Activated T-cell treated with anti-CD3 and anti-CD28 coated beads, Interleukin-2, amount 50 U/mL, for 24 hours (primary cell): ENCODE measurements at places on chromosomes 6 and 20.

- no peak for DNase-seq
Measured at GRCh38 chr6:157667211-157668008, 155.6 kb upstream of the SNX9 start.

DNA sequence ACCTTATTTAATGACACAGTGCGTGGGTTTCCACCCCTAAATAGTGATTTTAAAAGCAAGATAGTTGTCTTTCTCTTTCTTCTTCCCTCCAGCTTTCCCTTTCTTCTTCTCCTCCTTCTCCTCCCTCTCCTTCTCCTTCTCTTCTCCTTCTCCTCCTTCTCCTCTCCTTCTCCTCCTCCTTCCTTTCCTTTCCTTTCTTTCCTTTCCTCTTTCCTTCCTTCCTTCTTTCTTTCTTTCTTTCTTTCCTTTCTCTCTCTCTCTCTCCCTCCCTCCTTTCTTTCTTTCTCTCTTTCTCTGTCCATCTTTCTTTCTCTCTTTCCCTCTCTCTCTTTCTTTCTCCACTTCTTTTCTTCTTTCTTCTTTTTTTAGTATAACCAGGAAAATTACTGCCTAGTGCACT lies 670.6 kb downstream of the GRIK2 start:
- no peak for DNase-seq

GRCh38 chr6:131678442-131678841 lies 22.8 kb downstream of the OR2A4 start:
- no peak for DNase-seq

- DNase-seq: peak; percentile 22
Measured at GRCh38 chr6:34174846-34175399, 29.0 kb upstream of the GRM4 start.

GRCh38 chr6:153947808-153948447 lies 91.1 kb upstream of the OPRM1 start:
- no peak for DNase-seq

DNA sequence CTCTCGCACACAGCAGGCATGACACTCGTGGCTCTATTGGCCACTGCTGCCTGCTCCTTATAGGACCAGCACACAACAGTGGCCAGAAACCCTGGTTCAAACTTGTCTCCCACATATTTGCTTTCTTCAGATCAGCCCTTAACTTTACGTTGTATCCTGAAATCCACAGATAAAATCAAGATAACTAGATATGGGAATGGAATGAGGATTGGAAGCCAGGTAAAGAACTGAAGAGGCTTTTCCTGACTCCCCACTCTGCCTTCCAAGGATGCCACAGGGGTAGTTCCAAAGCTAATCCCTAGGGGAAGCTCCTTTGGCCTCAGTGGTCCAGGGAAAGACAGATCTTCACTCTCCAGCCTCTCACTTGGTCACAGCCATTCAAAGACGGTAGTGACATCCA lies 86.5 kb downstream of the INSM1 start:
- DNase-seq: no peak

GRCh38 chr6:64221776-64222175 lies 586.2 kb downstream of the PHF3 start:
- no peak for DNase-seq

GRCh38 chr6:136067731-136068341 lies 182.3 kb downstream of the MTFR2 start:
- no peak for DNase-seq

GRCh38 chr6:24686408-24686807 lies 19.5 kb downstream of the ACOT13 start:
- no peak for DNase-seq

DNA sequence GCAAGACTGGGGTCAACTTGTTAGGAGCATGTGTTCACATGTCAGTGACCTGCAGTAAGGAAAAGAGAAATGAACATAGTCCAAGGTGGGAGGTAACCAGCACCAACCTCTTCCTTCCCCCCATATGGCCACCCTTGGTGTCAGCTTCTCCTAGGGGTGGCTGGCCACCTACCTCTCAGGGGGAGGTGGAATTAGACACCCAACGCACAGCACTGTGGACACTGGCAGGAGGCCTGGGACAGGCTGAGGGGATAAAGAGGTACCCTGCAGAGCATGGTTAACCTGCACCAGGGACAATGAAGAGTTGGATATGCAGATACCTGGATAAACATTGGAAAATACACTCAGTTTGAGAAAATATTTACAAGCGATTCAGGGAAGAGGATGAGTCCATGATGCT lies 84.5 kb downstream of the IYD start:
- no peak for DNase-seq

DNA sequence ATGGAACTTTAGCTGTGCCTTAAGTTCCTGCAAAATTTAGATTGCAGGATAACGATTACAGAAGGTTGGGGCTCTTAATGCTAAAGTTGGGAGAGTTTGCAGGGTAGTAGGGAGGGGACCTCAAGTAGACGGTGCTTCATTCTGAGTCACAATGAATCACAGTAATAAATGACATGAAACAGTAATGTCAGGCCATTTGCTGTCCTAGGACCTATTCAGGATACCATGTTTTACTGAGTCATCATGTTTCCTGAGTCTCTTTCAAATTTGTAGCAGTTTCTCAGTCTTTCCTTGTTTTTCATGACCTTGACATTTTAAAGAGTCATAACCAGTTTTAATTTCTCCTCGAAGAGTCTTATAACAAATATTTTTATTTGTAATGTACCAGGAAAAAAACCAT lies 406.9 kb upstream of the MAP3K7 start:
- no peak for DNase-seq

DNA sequence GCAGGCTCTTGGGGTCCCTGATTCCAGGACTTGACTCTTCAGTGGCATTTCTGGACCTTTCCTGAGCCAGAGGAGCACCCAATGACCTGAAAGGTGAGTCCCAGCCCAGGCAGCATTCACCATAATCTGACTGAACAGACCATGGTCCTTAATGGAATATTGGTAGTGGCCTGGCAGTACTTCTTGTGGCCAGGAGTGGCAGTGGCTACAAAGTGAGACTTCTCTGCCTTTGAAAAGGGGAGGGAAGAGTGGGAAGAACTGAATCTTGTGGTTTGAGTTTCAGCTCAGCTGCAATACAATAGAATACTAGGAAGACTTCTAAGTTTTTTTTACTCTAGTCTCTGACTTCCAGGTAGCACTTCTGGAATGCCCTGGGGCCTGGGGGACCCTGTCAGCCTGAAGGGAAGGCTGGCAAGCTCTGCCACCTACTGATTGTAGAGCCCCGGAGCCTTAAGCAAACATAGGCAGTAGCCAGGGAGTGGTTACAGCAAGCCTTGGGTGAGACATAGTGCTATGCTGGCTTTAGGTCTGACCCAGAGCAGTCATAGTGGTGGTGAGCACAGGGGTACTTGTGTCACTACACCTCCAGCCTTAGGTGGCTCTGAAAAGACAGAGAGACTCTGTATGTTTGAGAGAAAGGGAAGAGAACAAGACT lies 674.2 kb upstream of the MANEA start:
- no peak for DNase-seq

GRCh38 chr6:109772883-109773431 lies 81.9 kb downstream of the FIG4 start:
- DNase-seq: no peak

DNA sequence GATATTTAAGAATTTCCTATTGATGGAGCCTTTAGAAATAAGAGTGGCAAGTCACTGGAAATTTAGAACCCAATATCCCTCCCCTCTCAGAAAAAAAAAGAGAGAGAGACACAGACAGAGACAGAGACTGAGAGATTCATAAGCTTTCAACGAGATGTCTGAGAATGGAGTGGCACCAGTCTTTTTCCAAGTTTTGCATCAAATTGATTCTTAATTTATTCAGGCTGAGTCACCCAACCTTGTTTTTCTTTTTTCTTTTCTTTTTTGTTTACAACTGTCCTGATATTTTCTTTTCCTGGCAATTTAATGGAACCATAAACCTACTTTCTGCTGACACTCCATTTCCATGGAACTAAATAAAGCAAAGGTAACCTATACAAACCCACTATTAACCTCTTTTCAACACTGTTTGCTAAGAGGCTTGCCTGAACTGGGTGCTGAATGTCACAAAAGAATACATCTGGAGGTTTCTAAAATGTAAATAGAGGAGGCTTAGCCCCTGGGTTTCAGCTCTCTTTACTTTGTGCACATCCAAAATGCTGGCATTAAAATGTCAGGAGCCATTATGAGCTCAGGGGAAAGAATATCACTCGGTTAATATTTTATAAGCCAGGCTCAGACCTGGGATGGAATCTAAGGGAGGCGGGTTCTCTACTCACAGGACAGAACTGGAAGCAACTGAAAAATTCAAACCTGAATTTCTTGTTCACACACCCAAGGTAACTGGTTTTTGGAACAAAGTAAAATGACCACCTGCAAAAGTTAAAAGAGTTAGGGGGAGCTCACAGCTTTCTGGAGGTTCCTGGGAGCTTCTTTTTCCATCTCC lies 100.8 kb downstream of the BFSP1 start:
- no peak for DNase-seq

DNA sequence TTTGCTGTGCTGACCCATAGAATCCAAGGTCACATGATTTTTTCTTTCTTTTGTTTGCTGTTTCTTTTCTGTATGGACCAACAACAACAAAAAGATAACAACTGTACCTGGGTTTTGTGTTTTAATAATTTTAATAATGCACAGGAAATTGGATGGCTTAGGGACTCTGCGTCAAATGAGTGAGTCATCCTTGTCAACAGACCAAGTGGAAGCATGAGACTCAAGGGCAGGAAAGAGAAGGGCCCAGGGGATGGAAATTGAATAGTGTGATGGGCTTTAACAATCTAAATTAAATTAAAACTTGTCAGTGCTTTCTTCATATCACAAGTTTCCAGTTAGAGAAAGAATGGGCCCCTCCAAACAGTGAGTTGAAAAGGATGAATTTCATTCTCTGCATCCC lies 413.0 kb downstream of the PREX1 start:
- no peak for DNase-seq

DNA sequence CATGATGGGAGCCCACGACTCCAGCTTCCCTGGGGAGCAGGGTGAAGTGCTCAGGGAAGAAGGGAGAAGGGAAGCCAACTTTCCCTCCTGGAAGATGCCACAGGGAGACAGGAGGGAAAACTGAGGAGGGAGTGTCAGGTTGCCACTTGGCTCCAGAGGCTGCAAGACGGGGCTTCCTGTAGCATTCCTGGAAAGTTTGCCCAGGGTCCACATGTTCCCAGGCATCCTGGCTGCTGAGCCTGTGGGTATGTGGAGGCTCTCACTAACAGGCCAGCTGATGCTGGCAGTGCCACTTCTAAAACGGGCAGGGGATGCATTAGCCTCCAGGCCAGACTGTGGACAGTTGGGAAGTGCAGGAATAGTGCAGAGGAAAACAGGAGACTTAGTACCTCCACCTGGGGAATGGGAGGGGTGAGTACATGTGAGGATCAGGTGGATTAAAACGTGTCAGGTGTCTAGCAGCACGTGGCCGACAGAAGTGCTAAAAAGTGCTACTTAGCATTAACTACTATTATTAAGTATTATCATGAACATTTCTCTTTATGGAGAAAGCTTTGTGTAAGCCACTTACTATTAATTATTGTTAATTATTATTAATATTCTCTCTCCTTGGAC lies 33.2 kb downstream of the BANF2 start:
- no peak for DNase-seq

- DNase-seq: no peak
Measured at GRCh38 chr20:10563935-10564492, 109.8 kb downstream of the JAG1 start.

- DNase-seq: no peak
Measured at GRCh38 chr6:40252531-40253258, 318.4 kb upstream of the MOCS1 start.

GRCh38 chr6:131065112-131065823 lies 2.2 kb upstream of the EPB41L2 start:
- DNase-seq: no peak

- DNase-seq: no peak
Measured at GRCh38 chr6:158373214-158373613, 60.9 kb downstream of the TULP4 start.

- no peak for DNase-seq
Measured at GRCh38 chr6:44800171-44800783, 412.8 kb downstream of the CDC5L start.

- no peak for DNase-seq
Measured at GRCh38 chr20:50729901-50730764, 1.2 kb upstream of the PARD6B start.

- no peak for DNase-seq
Measured at GRCh38 chr20:57685146-57685758, 24.6 kb downstream of the PMEPA1 start.

DNA sequence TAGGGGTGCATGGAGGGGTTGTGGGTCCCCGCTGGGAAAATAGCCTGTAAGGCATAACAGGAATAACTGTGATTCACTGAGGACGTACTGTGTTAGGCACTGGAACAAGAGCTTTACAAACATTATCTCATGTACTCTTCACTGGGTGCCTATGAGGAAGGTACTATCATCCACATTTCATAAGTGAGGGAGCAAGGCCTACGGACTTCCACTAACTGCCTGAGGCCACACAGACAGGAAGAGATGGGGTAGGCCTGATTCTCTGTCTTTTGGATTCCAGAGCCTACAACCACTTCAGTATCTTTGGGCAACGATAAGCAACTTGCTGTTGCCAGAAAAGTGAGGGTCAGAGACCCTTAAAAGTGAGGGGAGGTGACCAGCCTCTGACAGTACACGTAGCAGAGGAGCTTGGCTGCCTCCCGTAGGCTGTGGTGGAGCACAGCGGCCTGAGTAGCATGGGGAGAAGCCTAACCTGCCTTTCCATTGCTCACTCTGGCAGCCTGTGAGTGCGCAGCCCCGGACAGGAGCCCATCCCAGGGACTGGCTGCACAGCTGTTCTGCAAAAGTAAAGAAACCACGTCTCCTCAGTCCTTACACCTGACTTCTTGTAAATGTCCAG lies 30.4 kb downstream of the PSMB1 start:
- DNase-seq: no peak

DNA sequence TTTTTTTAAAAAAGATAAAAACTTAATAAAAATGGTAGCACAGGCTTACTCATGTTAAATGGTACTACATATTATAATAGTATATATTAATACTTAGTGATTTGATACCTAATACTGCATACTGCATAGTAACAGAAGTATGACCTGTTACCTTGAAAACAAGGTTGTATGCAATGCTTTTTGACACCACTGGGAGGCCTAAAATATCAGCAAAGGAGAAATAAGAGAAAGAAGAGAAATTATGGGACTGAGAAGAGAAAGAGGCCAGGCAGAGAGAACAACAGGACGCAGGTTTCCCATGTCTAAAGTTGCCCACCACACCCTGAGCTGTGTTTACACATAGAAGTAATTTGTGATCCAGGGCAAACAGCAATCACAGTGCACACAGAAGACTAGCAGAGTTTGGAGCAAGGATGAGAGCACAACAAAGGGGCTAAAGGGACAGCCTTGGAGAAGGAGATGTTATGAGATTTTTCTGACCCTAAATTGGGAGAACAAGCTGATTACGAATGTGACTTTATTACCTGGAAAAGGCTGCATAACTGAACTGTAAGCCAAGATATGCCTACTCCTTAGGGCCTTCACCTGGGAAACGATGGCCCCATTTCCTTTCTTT lies 73.2 kb downstream of the ROS1 start:
- no peak for DNase-seq

- DNase-seq: no peak
Measured at GRCh38 chr6:136093835-136094234, 156.3 kb downstream of the MTFR2 start.

DNA sequence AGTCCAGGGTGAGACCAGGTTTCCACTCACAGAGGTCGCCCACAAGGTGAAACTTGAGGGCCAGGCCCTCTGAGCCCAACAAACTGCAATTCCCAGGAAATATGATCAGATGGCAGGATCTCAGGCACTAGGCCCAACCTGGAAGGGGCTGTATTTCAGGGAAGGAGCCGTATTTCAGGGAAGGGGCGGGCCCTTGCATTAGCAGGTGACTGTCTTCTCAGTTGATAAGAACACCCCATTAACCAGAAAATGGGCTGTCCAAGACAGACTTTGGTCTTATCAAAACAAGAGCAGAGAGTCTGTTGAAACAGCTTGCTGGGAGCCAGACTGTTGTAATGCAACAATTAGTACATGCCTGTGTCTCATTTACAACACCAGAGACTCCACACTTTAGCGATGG lies 10.9 kb upstream of the BNIP5 start:
- no peak for DNase-seq
